Adrenal gland (tissue), 19 donors: ENCODE measurements at places on chromosomes 7 and 10. TPM values are rescaled to one million over a fixed set of nuclear protein-coding genes. Genes with fewer than 3 reads are reported as not detected.

DNA sequence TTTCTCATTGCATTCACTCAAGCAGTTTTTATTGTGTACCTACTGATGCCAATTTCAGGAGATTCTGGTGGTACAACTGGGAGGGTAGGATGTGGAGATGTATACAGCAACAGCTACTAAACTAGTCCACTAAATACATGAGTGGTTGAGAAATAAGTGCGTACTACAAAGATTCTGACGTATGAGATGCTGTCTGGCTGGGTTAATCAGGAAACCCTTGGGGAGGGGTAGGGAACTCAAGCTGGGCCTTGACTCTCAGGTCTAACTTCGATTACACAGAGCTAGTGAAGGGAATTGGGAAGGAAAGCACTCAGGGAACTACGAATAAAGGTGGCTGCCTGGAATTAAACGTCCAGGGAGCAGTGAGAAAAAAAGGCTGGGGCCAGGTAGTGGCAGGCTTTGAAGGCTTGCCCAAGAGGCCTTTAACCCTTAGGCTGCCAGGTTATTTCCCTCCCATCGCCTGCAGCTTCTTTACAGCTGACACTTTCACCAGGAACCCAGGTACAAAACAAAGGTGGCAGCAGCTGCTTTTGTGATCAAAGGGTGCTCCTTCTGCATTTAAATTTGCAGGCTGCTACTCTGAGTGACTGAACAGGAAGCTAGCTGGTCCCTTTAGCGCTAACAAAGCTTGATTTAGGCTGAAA lies 3.2 kb downstream of the MMS19 start:
- DNase-seq: no peak

The STEAP1B gene
- 1.0 TPM for total RNA-seq

The RET gene
- total RNA-seq: 38.9 TPM

GRCh38 chr7:134907639-134908038 lies 78.7 kb upstream of the AGBL3 start:
- no peak for DNase-seq

The WASHC2A gene
- 40.0 TPM for total RNA-seq
